H54 (cell line): ENCODE measurements at places on chromosomes 13 and 19.
A peak's percentile ranks its signal among the peaks of the same experiment; 100 is the strongest.

- DNase-seq = no peak
Measured at GRCh38 chr13:65064967-65065366, 2165.2 kb downstream of the PCDH9 start.

- no peak for DNase-seq
Measured at GRCh38 chr19:50508843-50509190, 2.2 kb downstream of the JOSD2 start.

- no peak for DNase-seq
Measured at GRCh38 chr13:18944501-18945068, 237.0 kb downstream of the TUBA3C start.

- DNase-seq = peak; percentile 42
Measured at GRCh38 chr19:56253737-56254136, 18.8 kb upstream of the EDDM13 start.

- DNase-seq = no peak
Measured at GRCh38 chr19:31119951-31120690, 229.1 kb downstream of the TSHZ3 start.

GRCh38 chr19:3831601-3832000 lies 37.2 kb downstream of the ZFR2 start:
- DNase-seq = no peak

DNA sequence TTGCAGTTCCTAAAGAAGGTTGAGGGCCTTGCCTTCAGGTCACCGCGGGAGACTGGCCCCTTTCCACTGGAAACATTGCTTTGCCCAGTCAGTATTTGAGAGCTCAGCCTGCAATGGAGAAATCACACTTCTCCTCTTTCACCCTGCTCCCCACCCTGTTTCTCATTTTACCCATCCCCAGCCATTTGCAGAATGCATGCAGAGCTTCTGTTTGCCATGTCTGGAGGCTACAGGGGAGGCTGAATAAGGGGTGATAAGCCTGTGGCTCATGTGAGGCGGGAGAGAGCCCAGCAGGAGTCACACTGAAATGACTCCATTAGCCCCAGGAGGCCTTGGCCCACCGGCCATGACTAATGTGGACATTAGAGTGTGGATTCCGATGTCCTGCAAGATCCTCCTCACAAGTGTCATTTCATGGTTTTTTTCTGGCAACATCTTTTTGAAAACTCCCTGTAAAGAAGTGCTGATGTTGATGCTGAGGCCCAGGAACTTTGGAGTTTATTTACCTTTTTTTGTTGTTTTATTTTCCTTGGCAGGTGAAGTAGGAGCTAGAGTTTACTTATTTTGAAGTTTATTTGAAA lies 6.3 kb downstream of the SPINT2 start:
- DNase-seq = peak; percentile 96

DNA sequence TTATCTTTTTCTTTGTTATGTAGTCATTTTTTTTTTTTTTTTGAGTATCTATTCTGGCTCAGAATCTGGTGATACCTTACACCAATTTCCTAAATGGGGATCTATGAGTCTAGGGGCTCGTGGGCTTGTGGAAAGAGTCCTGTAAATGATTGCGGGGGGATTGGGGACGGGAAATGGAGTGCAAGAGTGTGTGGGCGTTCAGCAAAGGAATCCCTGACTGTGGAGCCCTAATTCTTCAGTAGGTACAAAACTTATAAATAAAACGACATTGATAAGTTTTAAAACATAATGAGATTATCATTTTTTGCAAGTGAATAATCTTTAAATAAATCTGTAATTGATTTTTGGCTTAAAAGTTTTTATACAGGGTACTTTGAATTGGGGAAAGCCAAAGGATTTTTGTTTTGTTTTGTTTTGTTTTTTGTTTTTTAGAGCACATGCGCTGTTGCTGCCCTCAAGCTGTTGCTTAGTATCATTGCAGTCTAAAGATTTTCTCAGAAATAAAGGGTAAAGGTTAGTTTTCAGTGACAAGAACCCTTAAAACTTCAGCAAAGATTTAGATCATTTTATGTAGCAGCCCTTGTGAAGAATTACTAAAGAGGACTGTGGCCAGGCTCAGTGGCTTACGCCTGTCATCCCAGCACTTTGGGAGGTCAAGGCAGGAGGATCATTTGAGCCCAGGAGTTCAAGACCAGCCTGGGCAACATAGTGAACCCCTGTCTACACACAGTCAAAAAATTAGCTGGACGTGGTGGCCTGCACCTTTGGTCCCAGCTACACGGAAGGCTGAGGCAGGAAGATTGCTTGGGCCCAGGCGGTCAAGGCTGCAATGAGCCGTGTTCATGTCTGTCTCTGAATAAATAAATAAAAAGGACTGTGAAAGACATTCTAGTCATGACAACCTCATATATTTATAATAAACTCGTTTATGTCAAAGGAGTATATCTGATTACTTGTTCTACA lies 1.7 kb downstream of the ERCC5 start:
- DNase-seq = no peak

DNA sequence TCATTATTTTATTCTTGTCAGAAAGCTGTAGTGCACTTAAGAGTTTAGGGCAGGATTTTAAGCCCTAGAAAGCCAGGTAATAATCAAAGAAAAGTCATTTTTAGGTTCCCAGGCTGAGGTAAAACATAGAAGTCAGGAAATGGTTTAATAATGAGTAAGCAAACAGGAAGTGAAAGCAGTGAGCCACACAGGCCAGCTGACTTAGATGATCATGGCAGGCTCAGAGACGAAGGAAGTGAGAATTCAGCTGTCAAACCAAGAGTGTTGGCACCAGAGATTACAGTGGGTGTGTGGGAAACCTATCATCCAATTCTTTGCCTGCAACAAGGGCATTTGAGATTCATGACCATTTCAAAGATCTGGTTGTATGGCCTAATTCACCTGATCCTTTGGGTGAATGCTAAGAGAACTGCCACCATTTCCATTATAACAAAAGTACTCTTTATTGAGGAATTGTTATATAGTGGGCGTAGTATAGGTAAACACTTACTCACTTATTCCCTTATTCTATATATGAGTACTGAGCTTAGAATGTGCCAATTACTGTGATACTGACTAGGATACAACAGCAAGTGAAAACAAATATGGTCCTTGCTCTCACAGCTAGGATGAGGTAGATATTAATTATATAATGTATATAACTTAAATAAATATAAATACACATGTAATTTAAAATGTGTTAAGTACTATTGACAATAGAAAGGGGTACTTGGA lies 103.7 kb upstream of the EDNRB start:
- peak; percentile 5 for DNase-seq

GRCh38 chr13:66565279-66565678 lies 664.9 kb downstream of the PCDH9 start:
- no peak for DNase-seq

DNA sequence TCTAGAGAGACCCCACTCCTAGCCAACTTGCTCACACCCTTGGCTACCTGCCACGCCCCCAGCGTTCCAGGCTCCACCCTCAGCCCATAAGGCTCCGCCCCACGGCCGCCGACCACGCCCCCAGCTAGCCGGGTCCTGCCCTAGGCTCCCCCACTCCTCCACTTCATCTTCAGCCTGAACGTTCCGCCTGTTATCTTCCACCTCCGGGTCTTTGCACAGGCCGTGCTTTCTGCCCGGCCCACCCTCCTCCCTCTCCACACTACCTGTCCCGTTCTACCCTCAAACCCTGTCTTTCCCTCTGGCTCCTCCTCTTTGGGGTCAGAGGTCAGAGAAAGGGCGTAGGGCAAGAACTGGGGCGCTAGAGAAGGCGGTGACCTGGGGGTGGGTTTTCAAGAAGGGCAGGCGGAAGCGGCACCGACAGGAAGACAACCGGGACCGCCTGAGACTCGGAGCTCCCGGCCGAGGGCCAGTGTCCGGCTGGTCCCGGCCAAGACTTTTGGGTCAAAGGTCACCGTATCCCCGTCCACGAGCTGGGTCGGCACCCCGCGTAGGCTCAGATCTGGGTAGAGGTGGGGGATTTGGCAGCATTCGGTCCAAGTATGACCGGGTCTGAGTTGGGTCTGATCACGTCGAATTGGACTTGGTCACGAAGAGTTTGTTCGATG lies 2.2 kb downstream of the PDE4C start:
- DNase-seq = peak; percentile 79

DNA sequence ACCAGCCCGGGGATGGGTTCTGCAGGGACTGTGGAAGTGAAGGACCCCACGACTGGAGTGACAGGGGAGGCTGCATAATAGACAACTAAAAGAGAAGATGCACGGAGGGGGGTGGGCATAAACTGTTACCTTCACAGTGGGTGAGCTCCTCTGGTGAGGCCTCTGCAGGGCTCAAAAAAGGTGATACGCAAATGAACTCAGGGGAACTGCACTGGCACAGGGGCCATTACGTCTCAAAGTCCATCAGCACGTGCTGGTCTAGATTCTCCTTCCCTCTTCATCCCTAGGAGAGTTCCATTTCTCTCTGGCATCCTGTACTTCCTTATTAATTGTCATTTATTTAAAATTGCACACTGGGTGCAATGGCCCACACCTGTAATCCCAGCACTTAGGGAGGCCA lies 8.1 kb upstream of the FFAR2 start:
- no peak for DNase-seq

GRCh38 chr13:64930636-64931035 lies 2299.5 kb downstream of the PCDH9 start:
- DNase-seq = no peak

DNA sequence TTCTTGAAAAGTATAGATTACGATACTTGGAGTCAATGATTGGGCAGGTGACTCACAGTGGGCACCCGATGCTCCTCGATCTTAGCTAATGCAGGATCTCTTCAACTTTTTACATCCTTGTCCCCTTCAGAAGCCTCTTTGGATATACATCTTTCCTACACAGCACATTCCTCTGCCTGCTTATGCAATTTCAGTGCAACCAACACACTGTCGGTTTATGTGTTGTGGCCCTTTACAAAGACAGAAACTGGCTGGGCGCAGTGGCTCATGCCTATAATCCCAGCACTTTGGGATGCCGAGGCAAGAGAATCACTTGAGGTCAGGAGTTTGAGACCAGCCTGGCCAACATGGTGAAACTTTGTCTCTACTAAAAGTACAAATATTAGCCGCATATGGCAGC lies 2.6 kb downstream of the GPR42 start:
- no peak for DNase-seq

DNA sequence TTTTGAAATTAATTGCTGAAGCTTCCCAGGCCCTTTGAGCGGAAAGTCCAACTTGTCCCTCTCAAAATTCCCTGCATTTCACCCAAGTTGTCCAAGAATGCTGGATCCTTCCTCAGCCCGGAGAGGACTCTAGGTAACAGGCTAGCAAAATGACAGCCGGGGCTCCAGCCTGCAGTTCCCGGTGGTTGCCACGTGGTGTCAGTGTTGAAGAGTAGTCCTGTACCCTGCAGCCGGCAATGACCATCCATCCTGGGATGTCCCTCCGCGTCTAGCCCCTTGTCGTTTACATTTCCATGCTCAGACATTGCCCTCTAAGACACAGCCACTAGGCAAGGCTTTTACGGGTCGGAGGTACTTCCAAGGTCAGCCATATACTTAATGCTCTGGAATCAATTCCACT lies 31.4 kb upstream of the MTIF3 start:
- DNase-seq = peak; percentile 17

GRCh38 chr19:18208098-18208951 lies 4.5 kb upstream of the RAB3A start:
- DNase-seq = no peak

- no peak for DNase-seq
Measured at GRCh38 chr19:2329501-2329916, 1.0 kb downstream of the SPPL2B start.

GRCh38 chr13:73288596-73288995 lies 229.8 kb downstream of the KLF5 start:
- no peak for DNase-seq

- no peak for DNase-seq
Measured at GRCh38 chr19:49887665-49888509, 8.8 kb downstream of the IL4I1 start.

DNA sequence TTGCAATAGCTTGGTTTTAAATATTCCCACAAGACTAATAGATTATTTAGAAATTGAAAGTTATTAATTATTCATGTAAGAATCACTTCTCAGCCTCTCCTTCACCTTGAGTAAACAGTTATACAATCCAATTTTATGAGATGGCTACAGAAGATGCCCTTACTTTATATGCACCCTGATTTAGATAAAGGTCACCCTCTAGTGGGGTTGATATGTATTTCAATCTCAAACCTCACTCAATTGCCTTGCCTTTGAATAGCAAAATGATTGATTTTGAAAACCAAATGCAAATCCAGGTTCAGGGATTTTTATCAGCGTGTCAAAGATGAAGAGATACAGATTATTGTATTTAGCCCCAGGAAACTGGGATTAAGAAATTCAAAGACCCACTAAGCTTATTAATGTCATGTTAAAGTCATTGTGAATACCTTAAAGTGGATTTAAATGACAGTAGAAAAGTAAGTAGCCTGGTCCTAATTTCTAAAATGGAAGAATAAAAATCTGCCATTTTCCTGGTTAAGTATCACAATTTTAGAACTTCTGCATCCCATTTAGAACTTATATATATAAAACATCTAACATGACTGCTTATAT lies 305.1 kb downstream of the ITGBL1 start:
- peak; percentile 53 for DNase-seq

DNA sequence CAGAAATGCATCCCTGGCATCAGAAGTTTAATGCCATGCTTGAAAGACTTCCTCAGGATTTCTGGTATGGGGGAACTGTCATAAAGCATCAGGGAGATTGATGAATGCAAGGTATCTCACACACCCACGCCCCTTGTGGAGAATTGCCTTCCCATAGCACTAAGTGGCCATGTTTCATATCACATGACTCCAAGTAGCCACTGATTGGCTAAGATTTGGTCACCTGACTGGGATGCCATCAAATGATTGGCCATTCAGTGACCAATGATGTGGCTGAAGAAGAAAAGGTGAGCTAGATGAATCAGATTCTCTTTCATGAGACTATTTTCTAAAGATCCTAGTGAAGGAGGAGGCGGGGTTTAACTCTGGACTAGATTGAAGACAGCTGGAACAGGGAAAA lies 7.3 kb downstream of the KLK8 start:
- no peak for DNase-seq

DNA sequence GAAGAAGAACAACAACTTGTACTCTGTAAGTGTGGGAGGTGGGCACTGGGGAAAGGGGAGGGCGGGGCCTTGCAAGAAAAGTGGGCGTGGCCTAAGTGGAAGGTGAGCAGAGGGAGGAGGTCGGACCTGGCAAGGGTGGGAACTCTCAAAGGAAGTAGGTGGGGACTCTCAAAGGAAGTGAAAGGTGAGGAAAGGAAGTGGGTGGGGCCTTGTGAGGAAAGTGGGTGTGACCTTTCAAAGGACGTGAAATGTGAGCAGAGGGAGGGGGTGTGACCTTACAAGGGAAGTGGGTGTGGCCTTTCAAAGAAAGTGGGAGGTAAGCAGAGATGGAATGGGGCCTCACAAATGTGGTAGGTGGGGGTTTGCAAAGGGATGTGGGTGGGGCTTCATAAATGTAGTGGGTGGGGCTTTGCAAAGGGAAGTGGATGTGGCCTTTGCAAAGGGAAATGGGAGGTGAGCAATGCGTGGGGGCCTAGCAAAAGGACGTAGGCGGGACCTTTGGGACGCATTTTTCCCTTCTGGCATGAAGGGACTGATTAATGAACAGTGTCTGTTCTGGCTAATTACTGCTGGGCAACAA lies 25.9 kb downstream of the ACSBG2 start:
- DNase-seq = no peak

GRCh38 chr13:90763476-90764150 lies 583.9 kb upstream of the MIR17HG start:
- no peak for DNase-seq
